Naive thymus-derived CD4-positive, alpha-beta T cell (primary cell): ENCODE measurements at places on chromosomes 2 and 18.

- no peak for DNase-seq
Measured at GRCh38 chr2:17302281-17302680, 216.0 kb downstream of the RAD51AP2 start.

DNA sequence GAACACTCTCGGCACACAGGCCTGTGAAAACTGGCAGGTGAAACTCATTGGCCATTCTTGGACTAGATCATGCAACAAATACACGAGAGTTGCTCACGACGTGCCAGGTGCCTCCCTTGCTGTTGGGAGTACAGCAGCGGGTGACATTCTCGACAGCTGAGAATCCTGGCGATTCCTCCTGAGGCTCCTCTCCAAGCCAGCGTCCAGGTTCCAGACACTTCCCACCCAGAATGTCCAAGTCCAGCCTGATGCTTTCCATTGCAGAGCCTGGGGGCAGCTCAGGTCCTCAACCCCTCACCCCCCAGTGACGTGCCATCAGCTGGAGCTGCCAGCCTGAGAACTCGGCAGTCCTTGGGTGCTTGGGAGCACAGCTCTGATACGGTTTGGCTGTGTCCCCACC lies 124.2 kb downstream of the PXDN start:
- DNase-seq, result no peak

DNA sequence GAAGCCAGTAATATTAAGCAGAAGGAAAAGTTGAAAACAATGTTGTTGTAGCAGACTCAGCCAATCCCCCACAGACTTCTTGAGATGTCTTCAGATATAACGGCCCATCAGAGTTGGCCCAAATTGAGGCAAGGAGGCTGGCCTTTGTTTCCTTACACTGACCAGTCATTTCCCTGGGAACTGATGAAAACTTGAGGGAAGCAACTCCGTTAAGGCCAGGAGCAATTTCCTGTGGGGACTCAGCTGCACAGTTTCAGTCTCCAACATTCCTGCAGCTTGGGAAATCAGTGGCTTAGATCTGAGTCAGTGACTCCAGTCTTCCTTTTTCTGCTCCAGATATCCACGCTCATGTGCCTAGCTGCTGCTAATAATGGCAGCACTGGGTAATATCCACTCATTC lies 75.7 kb downstream of the FTCDNL1 start:
- no peak for DNase-seq

DNA sequence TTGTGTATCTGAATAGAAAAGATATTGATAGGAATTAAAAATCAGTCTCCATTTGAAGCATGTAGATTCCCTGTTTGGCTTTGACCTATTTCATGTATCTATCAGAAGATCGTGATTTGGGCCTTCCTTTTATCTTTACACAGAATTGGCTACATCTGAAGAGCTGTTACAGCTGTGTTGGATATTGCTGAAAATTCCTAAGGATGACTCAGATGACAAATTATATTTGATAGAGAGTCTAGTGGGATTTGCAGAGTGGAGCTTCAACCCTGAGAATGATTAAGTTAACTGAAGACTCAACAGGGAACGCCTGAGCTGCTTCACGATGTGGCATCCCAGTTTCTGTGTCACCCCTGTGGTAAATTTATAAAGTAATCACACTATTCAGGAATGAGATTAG lies 4.9 kb upstream of the COL3A1 start:
- DNase-seq, result no peak

DNA sequence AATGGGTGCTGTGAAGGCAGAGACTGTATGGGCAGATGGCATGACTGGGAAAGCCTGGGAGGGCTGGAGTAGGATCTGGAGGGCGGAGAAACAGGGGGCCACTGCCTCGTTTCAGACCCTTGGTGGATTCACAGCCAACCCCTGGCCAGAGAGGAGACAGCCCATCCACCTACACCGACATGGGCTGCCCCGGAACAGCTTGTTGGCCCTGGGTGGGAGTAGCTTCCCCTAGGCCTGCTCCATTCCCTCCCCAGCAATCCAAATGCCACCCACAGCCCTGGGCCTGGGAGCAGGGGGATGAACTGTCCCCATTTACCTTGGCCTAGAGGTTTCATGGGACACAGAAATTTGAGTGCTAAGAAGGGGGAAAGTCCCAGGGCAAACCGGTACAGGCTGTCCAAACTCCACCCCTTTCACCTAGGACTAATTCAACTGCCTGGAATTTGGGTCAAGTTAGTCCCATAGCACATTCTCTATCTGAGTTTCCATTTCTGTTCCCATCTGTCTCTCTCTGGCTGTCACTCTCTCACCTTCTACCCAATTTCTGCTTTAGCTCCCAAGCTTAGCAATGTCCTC lies 37.0 kb downstream of the LBH start:
- DNase-seq, result no peak

DNA sequence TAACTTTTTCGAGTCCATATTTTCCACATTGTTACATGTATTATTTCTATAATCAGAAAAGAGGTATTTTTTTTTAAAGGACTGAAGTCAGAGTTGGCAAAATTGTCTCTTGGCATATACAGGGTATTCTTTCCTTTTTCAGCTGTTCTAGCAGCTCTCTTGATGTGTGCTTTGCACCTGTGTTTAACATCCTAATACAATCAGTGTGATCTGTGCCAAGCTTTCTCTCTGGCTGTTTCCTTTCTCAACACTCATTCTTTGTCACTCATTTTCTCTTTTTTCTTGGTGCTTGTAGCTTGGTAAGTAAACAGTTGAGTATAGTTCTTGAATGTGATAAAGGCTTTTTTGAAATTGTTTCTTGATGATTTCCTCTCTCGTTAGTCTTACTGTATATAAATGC lies 9.2 kb downstream of the RNMT start:
- DNase-seq, result no peak

DNA sequence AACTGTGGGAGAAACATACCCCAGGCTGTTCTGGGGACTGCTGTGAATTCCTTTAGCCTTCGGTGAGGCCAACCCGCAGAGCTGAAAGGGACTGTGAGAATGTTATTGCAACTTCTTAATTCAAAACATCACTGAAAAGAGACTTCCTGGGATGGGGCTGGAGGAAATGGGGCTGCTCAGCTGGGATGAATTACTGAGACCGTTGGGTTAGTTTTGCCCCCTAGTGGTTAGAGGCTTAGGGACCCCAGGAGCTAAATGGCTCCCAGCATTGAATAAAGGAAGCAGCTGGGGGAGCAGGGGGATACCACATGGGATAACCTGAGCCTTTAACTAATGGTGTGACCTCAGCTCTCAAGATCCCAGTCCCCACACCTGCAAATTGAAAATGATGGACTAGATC lies 941.1 kb upstream of the FANCL start:
- no peak for DNase-seq
